Activated CD8-positive, alpha-beta T cell treated with anti-CD3 and anti-CD28 coated beads for 36 hours (primary cell): ENCODE measurements at places on chromosomes 12 and 14.

GRCh38 chr12:47107446-47107845 is 27.7 kb upstream of the AMIGO2 start:
- no peak overlapping the region for H3K4me3 ChIP-seq
- H3K36me3 ChIP-seq = peaks cover 17% of the 10 kb centered on the region
- no peak overlapping the region for H3K27ac ChIP-seq
- no peak for DNase-seq
- H3K4me1 ChIP-seq = peaks cover 33% of the 10 kb centered on the region

DNA sequence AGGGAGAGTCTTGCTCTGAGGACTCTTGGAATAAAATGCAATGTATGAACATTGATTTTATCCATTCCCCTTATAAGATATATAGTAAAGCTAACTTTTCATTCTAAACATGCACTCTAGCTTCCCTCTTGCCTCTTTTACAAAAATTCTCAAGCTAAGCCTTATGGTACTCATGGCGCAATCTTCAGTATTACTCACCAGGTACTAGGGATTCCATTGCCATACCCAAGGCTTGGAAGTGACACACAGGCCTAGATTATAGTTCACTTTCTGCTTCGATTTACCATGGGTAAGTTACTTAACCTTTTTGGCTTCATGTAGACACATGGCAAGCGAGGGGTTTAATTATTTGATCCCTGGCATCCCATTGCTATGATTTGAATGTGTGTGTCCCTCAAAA is 331.5 kb downstream of the LRIG3 start:
- no peaks in the 10 kb centered on the region for H3K4me1 ChIP-seq
- H3K4me3 ChIP-seq = no peak overlapping the region
- no peaks in the 10 kb centered on the region for H3K36me3 ChIP-seq
- H3K27ac ChIP-seq = no peak overlapping the region
- no peak for DNase-seq

DNA sequence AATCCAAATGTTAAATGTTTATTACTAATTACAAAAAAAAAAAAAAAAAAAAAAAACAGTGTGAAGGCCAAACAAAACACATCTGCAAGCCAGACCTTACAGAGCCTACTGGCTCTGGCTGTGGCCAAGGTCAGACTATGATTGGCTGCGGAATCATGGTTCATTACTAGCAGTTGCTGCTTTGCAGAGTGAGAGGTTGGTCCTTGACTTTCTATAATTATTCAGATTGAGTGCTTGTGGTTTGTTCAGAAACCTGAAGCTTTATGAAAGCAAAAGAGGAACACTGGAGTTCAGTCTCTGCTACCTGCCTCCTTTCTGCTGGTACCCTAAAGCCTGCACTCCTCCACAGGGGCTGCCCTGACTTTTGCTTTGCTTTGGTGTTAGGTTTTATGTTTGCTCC is 550.9 kb downstream of the BCL11B start:
- H3K27ac ChIP-seq = no peak overlapping the region
- no peaks in the 10 kb centered on the region for H3K36me3 ChIP-seq
- peaks cover 2% of the 10 kb centered on the region for H3K27me3 ChIP-seq
- peaks cover 3% of the 10 kb centered on the region for H3K4me1 ChIP-seq

DNA sequence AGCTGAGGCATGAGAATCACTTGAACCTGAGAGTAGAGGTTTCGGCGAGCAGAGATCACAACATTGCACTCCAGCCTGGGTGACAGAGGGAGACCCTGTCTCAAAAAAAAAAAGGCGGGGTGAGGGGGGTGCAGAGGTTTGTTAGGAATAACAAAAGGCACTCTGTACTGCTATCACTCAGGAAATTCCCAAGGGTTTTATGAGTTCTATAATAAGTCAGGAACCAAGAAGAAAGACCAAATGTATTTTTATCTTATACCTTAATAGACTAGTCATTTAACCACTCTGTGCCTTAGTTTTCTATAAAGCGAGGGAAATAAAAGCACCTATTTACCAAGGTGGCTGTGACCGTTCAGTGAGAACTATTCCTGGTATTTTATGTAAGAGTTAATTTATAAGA is 319.2 kb downstream of the GPHN start:
- H3K27ac ChIP-seq = no peak overlapping the region
- no peaks in the 10 kb centered on the region for H3K36me3 ChIP-seq
- no peaks in the 10 kb centered on the region for H3K27me3 ChIP-seq
- no peak for DNase-seq
- H3K4me1 ChIP-seq = no peaks in the 10 kb centered on the region

- DNase-seq = peak; percentile 36
- H3K4me1 ChIP-seq = peaks cover 64% of the 10 kb centered on the region
- peak overlapping the region; percentile 2 for H3K4me3 ChIP-seq
- H3K27me3 ChIP-seq = no peaks in the 10 kb centered on the region
These were observed 19.9 kb downstream of the SH2B3 start for GRCh38 chr12:111425655-111426054.

GRCh38 chr14:29937116-29937515 is 9.5 kb upstream of the PRKD1 start:
- no peaks in the 10 kb centered on the region for H3K36me3 ChIP-seq
- no peak overlapping the region for H3K27ac ChIP-seq
- no peak for DNase-seq

- peak; percentile 69 for DNase-seq
- no peaks in the 10 kb centered on the region for H3K27me3 ChIP-seq
These were observed 1.6 kb downstream of the ZFP36L1 start for GRCh38 chr14:68791078-68791901.

DNA sequence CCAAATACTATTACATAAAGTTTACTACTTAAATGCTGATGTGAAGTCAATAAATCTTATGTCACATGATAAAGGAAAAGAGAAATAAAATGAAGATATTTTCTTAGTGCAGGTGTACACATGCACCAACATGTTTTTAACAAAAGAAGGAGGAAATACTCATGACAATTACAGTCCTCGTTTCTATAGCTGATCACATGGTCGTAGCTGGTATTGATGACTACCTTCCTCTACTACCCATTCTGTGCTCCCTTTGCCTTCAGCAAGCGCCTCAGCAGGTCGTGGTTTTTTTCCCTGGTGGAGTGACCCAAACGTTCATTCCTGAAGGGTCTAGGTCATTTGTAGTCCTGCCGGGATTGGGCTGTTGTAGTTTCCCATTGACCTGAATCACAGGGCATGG is 25.4 kb upstream of the SLC10A1 start:
- no peaks in the 10 kb centered on the region for H3K36me3 ChIP-seq
- no peak overlapping the region for H3K4me3 ChIP-seq
- H3K27me3 ChIP-seq = peaks cover 3% of the 10 kb centered on the region
- H3K27ac ChIP-seq = no peak overlapping the region
- DNase-seq = no peak

DNA sequence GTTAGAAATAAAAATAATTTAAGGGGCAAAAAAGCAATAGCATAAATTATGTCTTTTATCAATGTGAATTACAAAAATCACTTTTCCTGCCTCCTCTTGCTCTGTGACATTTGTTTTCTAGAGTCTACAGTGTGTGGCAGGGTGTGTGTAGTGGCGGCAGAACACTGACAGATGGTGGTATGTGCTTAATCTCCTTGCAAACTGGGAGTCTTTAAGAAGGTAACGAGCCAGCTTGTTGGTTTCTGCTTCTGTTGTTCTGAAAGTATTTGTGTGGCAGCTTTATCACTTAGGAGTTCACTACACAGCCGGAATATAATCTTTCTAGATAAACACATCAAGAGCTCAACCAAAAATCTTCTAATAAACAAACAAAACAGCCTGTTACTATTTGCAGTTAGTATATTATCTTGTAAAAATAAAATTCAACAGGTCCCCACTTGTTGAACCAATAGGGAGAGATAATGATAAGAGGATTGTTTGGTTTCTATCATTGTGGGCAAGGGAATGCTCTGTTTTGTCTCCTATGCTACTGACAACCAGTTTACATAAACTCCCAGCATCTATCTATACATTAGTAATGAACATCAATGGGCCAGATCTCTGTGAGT is 13.0 kb downstream of the CDKL1 start:
- no peak overlapping the region for H3K27ac ChIP-seq
- no peak for DNase-seq
- H3K27me3 ChIP-seq = no peaks in the 10 kb centered on the region
- no peaks in the 10 kb centered on the region for H3K36me3 ChIP-seq

DNA sequence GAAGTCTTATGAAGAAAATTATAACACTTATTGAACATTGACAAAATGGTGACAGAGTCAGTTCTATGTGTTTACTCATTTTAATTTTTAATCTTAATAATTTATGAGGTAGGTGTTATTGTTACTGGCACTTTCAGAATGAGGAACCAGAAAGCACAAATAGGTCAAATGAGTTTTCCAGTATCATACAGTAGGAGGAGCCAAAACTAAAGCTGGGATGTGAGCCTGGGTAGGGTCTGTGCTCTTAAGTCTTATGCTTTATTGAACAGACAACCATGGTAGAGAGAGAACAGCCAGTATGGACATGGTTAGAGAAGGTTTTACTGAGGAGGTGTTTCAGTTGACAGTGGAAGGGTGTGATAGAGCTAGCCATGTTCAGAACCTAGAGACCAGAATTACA is 775.7 kb downstream of the TMTC2 start:
- no peaks in the 10 kb centered on the region for H3K27me3 ChIP-seq
- H3K4me3 ChIP-seq = no peak overlapping the region
- no peaks in the 10 kb centered on the region for H3K4me1 ChIP-seq
- DNase-seq = no peak

DNA sequence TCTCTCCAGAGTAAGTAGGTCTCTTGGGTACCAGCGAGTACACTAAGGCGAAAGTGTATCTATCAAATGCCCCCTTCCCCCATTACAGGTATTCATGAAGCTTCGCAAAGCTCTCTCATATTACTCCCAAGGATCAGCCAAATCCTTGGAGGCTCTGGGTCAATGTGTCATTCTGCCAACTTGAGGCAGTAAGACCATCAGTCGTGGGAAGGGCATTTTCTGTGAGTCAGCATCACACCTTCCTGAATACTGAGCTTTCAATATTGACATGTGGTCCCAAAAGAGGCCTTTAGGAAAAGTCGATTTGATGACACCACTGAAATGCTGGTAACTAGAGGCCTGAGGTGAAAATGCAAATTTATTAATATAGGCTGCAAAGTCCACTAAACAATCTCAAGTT is 323.9 kb downstream of the LRIG3 start:
- no peak for DNase-seq
- H3K36me3 ChIP-seq = no peaks in the 10 kb centered on the region
- no peaks in the 10 kb centered on the region for H3K27me3 ChIP-seq
- H3K27ac ChIP-seq = no peak overlapping the region
- H3K4me3 ChIP-seq = no peak overlapping the region

GRCh38 chr14:105533391-105533790 is 7.0 kb downstream of the TMEM121 start:
- H3K27me3 ChIP-seq = peaks cover 4% of the 10 kb centered on the region
- no peak overlapping the region for H3K27ac ChIP-seq
- no peak for DNase-seq
- H3K36me3 ChIP-seq = peaks cover 4% of the 10 kb centered on the region

GRCh38 chr12:93226361-93226760 is 151.4 kb upstream of the NUDT4 start:
- H3K4me1 ChIP-seq = no peaks in the 10 kb centered on the region
- H3K27ac ChIP-seq = no peak overlapping the region
- H3K4me3 ChIP-seq = no peak overlapping the region

- no peak overlapping the region for H3K27ac ChIP-seq
- H3K27me3 ChIP-seq = peaks cover 4% of the 10 kb centered on the region
- H3K36me3 ChIP-seq = no peaks in the 10 kb centered on the region
- DNase-seq = no peak
- H3K4me1 ChIP-seq = no peaks in the 10 kb centered on the region
- H3K4me3 ChIP-seq = no peak overlapping the region
These were observed 161.5 kb upstream of the FRMD6 start for GRCh38 chr14:51490205-51490604.

DNA sequence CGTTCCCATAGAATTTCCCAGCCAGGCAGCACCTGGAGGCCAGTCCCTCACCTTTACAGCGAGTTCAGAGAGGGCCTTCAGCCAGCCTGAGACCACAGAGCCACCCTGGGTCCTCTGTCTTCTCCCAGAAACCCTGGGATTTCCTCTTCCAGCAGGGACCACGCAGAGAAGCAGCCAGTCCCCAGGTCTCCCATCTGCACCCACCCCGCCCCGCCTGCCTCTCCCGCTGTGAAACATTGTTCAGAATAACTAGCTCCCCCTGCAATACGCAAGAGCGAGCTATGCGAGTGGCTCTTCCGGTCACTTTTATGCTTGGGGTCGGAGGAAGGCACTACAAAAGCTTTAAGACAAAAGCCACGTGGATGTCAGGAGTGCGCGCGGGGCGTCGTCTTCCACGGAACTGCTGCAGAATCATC is 77.8 kb downstream of the SERPINA3 start:
- no peaks in the 10 kb centered on the region for H3K36me3 ChIP-seq
- peaks cover 21% of the 10 kb centered on the region for H3K27me3 ChIP-seq
- H3K27ac ChIP-seq = no peak overlapping the region
- H3K4me1 ChIP-seq = no peaks in the 10 kb centered on the region
- DNase-seq = no peak
- no peak overlapping the region for H3K4me3 ChIP-seq

GRCh38 chr14:35384455-35385041 is 20.0 kb downstream of the NFKBIA start:
- H3K36me3 ChIP-seq = no peaks in the 10 kb centered on the region
- H3K4me1 ChIP-seq = no peaks in the 10 kb centered on the region
- H3K27me3 ChIP-seq = no peaks in the 10 kb centered on the region
- H3K4me3 ChIP-seq = no peak overlapping the region

DNA sequence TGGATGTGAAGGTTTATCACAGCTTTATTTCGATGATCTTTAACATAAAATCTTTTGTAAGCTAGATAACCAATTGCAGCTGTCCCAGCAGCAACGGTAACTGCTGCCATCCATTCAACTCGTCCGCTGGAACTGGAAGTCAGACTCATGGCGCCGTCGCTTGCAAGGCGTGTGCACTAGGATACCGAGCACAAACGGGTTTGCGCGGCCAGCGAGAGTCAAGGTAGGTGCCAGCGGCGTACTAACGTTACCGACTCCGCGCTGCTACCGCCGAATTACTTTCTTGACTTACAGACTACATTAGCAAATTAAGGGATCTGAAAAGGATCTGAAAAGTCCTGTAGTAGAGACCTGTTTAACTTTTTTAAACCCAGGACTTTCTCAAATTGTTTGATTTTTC is 47.4 kb upstream of the PRICKLE1 start:
- H3K27ac ChIP-seq = no peak overlapping the region
- no peak for DNase-seq
- no peaks in the 10 kb centered on the region for H3K36me3 ChIP-seq
- no peak overlapping the region for H3K4me3 ChIP-seq
- H3K27me3 ChIP-seq = no peaks in the 10 kb centered on the region

DNA sequence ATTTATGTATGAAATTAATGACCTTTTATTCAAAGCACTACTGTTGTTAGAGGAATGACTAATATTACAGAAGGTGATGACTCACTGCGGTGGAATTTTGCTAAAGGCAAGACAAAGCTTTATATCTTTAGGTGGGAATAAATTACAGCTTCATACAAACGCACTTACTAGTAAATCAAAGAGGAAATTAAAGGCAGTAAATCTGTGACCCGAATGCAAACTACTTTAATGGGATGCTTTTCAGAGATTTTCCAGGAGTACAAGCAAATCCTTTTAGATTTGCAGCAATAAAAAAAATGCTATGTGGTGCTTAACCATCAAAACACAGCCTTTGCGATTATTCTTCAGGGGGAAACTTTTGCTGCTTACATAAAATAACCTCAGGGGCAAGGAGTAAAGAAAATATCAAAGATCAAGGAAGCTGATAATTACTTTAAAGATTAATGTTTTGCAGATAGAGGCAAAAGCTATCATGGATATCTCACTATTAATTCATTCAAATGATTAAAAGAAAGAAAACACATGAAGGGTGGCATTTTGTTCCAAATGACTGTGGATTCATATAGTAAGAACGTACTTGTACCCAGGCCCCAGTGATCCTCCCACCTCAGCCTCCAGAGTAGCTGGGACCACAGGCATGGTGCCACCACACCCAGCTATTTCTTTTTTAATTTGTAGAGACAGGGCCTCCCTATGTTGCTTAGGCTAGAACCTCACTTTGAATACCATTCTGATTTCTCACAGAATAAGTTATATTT is 98.9 kb downstream of the DENND5B start:
- H3K4me1 ChIP-seq = no peaks in the 10 kb centered on the region
- H3K27ac ChIP-seq = no peak overlapping the region
- peaks cover 3% of the 10 kb centered on the region for H3K27me3 ChIP-seq
- no peak for DNase-seq
- H3K4me3 ChIP-seq = no peak overlapping the region
